ENCODE measurements at places on chromosomes 2 and 18. TPM values are rescaled to one million over a fixed set of nuclear protein-coding genes. Genes with fewer than 3 reads are reported as not detected.

GRCh38 chr2:10126632-10127026 is 4.1 kb downstream of the RRM2 start:
- no peak overlapping the region for H3K4me3 ChIP-seq
- H3K27ac ChIP-seq, result no peak overlapping the region
- no peak for DNase-seq
- peaks cover 17% of the 10 kb centered on the region for H3K36me3 ChIP-seq

GRCh38 chr2:166765141-166765540 is 123.1 kb upstream of the XIRP2 start:
- H3K27me3 ChIP-seq, result no peaks in the 10 kb centered on the region
- no peak for DNase-seq
- H3K4me3 ChIP-seq, result no peak overlapping the region
- H3K27ac ChIP-seq, result no peak overlapping the region

DNA sequence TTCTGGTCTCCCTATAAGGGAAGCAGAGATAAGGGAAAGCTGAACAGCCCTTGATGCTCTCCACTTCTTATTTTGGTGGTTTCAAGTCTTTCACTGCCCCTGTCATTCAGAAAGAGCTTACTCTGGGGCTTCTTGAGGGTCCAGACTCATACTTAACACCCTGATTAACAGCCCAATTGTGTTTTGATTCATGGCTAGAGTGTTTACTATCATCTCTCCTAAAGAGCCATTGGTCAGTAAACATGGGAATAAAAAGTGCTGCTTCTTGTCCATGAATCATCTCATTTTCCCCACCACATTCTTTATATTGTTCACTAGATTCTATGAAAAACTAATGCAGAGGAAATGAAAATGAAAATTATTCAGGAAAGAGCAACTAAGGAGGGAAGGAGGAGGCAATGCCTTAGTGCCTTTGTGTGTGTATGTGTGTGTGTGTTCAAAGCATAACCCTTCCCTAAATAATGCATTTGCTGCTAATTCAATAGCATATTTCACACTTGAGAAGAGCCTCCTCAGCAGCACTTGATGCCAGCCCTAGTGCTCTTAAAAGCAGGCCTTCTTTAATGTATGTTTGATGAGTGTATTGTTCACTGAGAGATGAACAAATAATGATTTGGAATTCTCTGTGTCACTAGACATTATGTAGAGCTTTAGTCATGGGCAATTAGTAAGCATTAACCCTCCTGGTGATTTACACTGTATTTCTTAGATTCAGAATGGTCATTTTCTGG is 63.5 kb downstream of the DCC start:
- H3K27ac ChIP-seq, result no peak overlapping the region
- H3K27me3 ChIP-seq, result no peaks in the 10 kb centered on the region
- no peak overlapping the region for H3K4me3 ChIP-seq

DNA sequence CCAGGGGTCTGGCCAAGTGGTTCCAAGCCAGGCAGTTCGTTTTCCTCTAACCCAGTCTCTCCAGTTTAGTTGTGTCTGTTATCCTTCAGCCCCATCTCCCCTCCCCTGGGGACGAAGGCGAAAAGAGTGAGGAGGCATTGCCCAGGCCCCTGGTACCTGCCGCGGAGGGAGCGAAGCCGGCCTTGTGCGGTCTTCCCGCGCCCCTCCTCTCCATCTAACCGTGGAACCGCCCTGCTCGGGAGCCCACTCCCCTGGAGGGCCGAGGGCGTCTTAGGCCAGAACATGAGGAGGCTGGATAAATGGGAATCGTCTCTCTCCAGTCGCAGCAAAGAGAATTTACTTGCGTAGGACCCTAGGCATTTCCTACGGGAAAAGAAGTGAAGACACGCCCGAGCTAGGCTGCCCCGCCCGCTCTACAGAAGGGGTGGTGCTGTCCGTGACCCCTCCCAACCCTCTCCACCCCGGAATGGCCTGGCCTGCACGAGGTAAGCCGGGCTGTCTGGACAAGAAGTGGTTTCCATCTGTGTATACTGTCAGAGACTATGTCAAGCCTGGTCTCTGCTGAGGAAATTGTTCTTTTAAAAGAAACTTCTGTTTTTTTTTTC is 156.2 kb downstream of the MIB1 start:
- DNase-seq, result no peak
- H3K27me3 ChIP-seq, result peaks cover 9% of the 10 kb centered on the region
- H3K4me3 ChIP-seq, result no peak overlapping the region
- no peaks in the 10 kb centered on the region for H3K4me1 ChIP-seq

GAL3ST2 gene
- 0.36 TPM for total RNA-seq
